ENCODE measurements at places on chromosomes 3 and 15.

- no peak for DNase-seq
Measured at GRCh38 chr15:58463815-58464650, 32.2 kb downstream of the LIPC start.

DNA sequence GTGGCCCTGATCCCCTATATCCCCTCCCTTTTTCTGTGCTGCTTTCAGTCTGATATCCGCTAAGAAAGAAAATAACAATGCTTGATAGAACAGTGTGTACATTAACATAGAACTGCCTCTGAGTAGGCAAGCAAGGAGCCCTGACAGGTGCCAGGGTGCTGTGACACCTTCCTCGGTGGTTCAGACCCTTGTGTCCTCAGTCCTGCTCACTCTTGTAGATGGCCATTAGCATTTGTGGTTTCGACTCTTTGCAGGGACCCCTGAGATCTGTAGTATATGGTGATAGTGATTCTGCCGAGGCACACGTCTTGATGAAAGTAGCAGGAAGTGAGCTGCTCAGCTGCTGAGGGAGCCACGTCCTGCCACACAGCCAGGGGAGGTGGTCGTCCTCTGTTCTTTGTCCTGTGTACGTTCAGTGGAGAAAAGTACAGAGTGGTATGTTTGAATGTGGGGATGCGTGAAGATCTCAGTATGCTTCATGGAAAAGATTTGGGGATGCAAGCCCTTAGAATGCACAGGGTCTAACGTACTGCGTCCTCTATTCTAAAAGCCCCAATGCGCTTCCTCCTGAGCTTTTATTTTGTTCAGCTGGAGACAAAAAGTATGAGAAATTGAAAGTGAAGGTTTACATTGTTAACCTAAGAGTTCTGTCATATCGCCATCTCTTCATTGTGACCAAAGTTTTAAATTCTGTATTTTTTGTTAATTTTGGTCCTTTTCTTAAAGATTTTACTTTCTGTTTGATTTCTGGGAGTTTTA is 35.4 kb downstream of the PXYLP1 start:
- DNase-seq = no peak

DNA sequence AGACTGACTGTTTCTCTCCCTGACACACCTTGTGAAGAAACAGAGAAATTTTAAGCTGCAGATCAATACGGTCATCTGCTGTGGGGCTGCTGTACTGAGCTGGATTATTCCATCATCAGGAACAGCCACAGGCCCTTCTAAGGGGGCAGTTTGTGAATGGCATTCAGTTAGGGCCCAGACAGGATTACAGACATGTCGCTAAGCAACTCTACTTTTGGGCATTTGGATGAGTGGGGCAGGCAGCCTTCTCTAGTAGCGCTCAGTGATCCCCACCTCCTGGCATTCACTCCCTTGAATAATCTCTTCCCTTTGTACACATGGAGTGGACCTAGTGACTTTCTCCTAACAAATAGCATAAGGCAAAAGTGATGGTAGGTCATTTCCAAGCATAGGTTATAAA is 144.4 kb upstream of the RARB start:
- DNase-seq = no peak

DNA sequence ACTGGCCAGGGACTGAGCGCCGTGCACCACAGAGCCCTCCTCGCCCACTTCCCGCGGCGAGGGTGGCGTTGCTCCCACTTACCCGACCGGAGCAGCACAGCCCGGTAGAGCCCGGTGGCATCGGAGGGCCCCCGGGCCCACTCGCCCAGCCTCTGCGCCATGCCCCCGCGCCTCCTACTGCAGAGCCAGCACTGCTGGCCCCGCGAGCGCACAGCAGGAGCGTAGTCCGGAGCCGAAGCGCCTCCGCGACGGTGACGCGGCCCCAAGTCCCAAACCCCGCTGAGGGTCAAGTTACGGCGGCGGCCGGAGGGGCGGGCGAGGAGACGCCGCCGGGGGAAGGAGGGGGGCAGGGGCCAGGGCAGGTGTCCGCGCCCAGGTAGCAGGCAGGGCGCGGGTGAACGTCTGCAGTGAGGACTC is 9.6 kb upstream of the FAM107A start:
- DNase-seq = no peak

- DNase-seq = no peak
Measured at GRCh38 chr3:23888617-23889228, 28.1 kb downstream of the NKIRAS1 start.

Measured in T-helper 9 cell (primary cell).